Nasal cavity respiratory epithelium epithelial cell of viscerocranial mucosa (primary cell): ENCODE measurements at places on chromosomes 3 and 15. TPM values are rescaled to one million over a fixed set of nuclear protein-coding genes. Genes with fewer than 3 reads are reported as not detected.

Gene CD276
- total RNA-seq = 16.4 and 71.6 TPM in 2 replicates

Gene ARL8B
- total RNA-seq = 133 and 191 TPM in 2 replicates

Gene HHATL
- not detected in 2 replicates for total RNA-seq

Gene GP9
- not detected in 2 replicates for total RNA-seq

Gene PLCH1
- total RNA-seq = 0.14 and 0.34 TPM in 2 replicates
